T-helper 1 cell (primary cell): ENCODE measurements at places on chromosomes 6 and 20.

DNA sequence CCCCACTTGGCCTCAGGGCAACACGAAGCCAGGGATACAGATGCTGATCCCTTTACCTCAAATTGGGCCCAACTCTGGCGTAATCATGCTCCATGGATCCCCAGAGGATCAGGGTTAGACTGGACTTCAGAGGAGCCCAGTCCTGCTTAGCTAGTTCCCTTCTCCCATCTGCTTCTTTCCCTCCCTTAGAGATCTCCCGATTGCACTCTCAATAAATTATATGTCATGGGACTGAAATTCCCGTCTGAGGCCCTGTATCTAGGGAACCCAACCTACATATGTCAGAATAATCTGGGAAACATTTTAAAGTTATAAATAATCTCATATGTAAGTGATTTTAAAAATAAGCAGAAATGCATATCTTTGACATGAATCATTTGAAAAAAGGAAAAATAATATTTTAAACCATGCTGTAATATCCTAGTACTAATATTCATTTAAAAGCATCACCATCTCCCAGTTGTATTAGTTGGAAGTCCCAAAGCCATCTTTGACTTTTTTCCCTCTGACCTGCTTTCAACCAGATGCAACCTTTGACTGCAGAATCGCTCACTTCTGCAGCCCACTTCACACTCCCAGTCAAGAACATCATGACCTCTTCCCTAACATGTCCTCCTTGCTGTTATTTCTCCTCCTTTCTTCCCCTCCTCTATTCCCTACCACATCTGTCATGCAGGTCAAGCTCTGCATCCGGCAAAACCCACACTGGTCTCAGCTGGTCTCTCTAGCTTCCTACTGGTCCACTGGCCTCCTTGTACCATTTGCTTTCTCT is 393.6 kb downstream of the BTBD3 start:
- no peak for DNase-seq

DNA sequence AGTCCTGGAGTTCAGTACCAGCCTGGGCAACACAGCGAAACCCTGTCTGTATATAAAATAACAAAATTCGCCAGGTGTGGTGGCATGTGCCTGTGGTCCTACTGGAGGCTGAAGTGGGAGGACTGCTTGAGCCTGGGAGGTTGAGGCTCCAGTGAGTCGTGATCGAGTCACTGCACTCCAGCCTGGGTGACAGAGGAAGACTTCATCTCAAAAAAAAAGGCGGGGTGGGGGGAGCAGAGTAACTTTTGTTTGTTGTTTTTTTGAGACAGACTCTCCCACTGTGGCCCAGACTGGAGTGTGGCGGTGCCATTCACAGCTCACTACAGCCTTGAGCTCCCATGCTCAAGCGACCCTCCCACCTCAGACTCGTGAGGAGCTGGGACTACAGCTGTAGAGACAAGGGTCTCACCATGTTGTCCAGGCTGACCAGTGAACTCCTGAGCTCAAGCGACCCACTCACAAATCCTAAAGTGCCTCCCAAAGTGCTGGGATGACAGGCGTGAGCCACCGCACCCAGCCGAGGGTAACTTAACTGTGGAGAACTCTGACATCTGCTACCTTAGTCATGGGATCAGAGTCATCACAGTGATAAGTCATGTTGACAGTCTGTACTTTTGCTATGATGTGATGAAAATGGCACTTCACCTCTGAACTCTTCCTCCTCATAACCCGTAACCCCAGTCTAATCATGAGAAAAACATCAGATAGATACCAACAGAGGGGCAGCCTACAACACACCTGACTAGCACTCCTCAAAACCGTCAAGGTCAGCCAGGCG is 16.5 kb downstream of the PEDS1 start:
- DNase-seq = no peak

DNA sequence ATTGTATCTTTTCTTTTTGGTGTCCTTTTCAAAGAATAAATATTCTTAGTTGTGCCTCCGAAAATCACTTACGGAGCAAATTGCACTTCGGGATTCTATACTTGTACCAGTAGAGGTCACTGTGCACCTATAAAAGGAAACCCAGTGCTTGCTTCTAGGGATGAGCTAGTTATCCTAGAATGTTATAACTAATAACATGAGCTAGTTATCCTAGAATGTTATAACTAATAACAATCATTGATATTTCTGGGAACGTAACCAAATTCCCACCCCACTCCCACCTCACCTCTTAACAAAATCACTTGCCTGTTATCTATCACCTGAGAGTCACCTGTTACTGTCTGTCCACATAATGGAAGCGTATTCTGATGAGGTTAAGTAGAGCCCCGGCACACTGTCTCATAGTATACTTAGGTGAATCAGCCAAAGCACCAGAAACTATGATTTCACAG is 126.9 kb upstream of the TIAM2 start:
- no peak for DNase-seq

DNA sequence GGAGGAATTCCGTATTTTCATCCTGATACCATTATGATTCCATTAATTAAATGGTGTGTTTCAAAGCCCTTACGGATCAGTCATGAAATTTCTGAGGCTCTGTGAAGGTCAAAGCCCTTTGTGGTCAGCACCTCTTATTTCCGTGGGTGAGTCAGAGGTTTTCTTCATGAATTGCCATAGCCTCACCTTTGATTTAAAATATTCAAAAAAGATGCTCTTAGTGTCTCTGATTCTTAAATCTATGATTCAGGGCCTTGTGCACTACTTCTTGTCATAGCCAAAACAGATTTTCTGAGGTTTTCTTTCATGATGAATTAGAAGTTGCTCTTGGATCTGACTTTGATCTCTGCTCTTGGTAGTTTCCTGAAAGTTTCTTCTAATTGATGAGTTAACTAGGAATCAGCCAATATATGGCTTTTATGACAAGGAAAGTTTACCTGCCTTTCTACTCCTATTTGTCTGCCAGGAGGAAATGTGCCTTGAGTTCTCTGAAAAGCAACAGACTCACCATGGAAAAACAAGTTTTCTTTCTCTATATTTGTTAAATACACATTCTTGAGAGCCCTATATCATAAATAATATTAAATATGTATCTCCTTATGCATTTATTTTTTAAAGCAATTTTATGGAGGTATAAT is 613.0 kb downstream of the UTRN start:
- DNase-seq = no peak

- no peak for DNase-seq
Measured at GRCh38 chr20:43723186-43723585, 3.6 kb downstream of the GTSF1L start.

DNA sequence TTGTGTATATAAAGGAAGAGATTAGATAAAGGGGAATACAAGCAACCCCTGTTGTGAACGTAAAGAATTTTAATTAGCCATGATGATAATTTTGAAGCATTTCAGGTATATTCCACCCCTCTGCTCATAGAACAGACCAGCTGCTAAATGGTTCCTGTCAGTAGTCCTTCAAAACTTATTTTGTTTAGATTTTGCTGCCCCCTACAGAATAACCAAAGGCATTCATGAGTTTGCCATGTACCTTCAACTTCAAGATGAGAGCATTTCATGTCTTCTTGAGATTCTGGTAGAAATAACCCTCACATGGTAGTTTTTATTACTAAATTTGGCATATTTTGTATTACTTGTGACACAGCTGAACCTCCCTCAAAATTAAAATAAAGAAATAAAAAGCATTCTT is 1586.7 kb downstream of the HACE1 start:
- no peak for DNase-seq

DNA sequence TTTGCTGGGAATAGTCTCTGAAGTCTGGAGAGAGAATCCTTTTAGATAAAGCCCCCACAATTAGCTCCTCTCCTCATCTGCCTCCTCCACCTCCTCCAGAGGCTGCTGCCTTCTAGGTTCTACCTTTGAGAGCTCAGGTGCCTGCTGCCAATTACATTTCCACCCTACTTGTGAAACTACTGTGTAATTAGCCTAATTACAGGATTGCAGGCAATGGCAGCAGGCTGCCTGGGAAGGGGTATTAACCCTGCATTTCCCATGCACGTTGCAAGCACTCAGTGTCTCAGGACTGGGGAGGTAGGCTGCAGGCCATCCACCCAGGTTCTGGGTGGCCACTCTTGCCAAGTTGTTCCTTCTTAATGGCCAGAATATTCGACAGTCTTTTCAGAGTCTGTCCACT is 215.6 kb upstream of the ZNF217 start:
- no peak for DNase-seq

DNA sequence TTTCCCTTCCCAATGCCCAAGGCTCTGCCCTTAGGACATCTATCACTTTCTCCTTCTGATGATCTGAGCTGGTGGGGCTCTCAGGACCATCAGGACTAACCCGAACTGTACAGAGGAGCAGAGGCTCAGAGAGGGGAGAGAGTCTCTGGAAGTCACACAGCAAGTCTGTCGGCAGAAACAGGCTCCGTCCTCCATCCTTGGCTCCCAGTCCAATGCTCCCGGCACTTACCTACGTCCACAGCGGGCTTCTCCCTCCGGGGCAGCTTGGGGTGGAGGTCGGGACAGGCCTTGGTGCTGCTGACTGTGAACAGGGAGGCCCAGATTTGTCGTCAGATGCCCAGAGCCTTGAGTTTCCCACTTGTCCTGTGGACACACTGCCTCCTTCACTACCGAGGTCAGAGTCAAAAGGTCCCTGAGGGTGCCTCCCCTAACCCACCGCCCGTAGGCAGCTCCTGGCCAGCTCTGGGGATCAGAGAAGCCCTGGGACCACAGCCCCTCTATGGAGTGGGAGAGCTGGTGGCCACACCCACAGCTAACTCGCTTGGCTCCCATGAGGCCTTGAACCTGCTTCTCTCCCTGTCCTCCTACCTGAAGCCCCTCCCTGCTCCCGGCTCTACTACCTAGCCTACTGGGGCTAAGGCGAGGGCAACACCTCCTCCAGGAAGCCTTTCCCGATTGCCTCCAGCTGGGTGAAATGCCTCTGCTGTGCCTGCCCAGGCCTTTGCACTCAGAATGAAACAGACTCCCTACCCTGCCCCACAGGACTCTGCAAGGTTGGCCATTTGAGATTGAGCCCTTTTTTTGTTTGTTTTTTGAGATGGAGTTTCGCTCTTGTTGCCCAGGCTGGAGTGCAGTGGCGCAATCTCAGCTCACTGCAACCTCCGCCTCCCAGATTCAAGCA is 22.6 kb downstream of the VSTM2L start:
- no peak for DNase-seq
